Stimulated activated CD8-positive, alpha-beta memory T cell treated with anti-CD3 and anti-CD28 coated beads, Interleukin-7, amount 100 ng/mL, for 1 hour (primary cell): ENCODE measurements at places on chromosomes 3 and 15.

DNA sequence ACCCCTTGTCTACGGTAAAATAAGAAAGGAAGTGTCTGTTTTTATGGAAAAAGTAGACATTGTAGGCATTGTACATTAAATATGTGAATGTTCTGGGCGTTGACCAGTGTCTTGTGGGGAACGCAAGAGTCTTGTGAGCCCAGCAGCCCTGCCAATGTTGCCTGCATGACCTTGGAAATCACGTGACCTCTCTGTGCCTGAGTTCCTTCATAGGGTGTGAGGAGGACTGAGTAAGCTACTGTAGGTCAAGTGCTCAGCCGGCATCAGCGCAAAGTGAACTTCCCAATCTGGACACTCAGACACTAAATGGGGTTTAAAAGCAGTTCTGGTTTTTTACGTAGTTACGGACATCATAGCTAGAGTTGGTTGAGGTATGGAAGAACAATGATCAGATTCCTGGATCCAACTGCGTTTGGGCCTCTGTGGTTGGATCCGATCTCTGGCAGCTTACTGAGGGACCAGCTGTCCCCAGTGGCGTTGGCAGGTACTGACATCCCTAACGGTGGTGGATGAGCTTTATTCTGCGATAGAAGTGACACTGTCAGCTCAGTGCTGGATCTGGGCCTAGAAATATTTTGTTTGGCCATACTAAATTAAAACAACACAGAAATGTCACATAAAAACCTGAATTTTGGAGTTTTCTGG, 63.8 kb downstream of the SPSB4 start:
- DNase-seq, result no peak

DNA sequence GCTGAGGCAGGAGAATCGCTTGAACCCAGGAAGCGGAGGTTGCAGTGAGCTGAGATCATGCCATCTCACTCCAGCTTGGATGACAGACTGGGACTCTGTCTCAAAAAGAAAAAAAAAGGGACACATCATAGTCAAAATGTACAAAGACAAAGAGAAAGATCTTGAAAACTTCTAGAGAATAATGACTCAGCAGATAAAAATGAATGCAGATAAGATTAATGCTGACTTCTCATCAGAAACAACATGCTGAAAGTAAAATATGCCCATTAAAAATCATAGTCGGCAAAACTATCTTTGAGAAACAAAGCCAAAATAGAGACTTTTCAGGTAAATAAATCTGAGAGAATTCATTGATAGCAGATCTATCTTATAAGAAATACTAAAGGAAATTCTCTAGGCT, 271.1 kb upstream of the GPR149 start:
- no peak for DNase-seq

DNA sequence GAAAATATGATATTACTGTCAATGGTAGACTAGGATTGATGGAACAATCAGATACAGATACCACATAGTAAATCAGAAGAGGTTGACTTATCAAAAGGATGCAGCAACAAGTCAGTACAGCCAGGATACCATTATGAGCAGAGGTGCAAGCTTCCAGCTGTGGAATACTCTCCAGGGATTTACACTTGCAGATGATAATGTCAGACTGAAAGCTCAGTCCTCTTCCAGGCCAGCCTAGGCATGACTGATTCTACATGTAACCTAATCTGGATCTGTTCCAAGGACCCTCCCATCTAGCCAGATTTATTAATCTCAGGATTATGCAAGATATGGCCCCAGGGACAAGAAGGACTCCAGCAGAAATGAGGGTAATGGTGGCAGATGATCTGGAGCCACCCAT, 8.2 kb downstream of the FILIP1L start:
- DNase-seq, result no peak

DNA sequence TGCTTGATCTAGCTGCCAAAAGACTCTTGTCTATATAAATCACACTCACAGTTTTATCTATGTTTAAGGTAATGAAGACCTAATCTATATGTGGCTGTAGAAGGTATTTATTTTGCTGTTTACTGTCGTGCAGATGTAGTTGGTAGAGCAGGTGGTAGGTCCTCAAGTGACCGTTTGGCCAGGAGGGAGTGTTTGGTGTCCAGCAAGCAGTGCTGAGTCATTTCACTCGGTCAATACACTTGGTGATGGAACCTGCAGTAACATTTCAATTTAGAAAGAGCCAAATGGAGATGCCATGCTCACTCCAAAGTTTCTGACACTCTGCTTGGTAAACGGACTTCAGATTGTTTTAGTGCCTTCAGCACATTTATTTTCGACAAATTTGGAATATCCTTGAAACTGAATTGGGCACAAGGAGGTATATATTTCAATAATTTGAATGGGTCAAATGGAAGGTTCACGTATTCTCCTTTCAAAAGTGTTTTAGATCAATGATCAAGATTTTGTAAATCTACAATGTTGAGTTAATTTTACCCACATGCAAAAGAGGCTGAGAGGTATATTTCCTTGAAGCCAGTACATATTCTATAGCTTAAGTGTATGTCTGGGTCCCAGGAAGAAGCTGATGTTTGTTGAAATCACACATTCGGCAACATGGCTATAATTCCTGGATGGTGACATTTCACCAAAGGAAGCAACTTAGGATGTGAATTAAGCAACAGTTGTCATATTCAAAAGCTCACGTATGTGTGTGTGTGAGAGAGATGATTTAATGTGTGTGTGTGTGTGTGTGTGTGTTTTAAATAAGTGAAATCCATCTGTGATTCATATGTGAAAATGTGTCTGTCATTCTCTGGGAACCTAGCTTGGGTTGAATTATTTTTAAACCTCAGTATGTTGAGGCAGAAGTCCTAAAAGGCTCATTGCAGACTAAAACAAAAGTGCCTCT, 7.7 kb upstream of the CX3CR1 start:
- no peak for DNase-seq

DNA sequence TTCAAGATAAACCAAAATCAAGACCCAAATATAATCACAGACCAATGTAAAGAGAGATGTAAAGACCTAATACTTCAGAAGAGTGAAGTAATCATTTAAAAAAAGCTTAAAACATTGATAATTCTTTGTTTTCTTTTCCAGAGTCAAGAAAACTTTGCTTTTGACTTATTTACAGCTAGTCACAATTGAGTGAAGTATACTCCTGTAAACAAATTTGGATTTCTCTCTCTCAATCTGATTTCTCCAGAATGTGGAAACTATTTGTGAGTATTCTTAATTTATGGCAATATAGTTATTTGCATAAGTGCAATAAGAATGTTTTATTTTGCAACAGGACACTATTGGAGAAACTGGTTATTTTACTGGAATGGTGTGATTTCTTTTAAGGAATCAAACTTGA, 43.7 kb upstream of the ZBTB20 start:
- DNase-seq, result no peak
